ENCODE measurements at places on chromosomes 4 and X.

DNA sequence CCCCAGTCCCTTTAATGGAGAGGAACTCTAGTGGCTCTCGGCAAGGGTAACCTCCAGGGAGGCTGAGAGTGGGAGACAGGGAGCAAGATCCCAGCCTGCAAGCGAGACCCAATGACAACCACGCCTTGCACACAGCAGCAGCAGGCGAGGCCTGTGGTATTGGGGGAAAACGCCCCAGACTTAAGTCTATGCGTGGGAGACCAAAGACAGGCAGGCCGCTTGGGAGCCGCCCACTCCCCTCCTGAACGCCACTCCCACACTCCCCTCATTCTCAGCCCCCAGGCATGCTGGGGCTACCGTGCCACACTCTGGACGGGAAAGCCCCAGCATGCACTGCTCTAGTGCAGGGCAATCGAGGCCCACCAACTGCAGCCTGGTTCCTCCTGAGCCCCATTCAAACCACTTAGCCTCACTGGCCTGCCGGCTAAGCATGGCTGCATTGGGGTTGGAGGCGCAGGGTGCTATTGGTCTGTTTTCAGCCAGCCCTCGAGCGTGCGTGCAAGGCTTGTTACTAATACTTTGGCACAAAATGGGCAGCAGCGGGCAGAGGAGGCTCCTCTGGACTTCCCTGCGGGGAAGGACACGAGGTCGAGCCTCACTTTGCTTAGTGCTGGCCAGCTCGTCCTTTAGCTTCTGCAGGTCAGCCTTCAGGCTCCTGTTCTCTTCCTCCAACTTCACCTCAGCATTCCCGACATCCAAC, 14.8 kb downstream of the SLC6A8 start:
- no peak for DNase-seq

DNA sequence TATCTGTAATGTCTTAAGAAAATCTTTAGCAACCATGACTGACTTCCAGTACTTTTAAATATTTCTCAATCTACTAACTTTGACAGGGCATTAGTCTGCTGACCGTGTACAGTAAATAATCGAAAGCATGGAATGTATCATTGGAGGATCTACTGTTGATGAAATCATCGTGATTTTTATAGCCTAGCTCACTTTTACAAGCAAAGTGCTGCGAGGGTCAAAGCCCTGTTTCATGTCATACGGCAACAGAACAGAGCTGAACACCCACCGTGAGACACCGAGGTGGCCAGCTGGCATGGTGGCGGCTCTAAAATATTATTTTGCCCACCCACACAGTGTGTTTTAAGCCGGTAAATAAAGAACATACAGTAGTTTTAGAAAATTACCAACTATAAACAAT, 679.3 kb downstream of the FAT4 start:
- DNase-seq = no peak

GRCh38 chr4:94516999-94517398, 65.3 kb downstream of the PDLIM5 start:
- no peak for DNase-seq

DNA sequence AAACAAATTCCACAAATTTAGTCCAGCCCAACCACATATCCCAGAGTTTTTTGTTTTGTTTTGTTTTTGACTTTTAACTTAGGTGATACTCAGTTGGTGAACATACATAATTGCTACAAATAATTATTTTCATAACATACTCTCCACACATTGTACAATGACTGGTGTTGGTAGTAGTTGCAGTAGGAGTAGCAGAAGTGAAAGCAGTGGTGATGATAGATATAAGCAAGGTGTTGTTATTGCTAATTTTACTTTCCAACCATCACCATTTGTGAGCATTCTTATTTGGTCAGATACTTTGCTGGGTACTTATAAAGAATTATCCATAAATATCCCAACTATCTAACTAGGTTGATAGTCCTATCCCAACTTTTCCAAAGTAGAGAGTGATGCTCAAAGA, 47.3 kb downstream of the ARHGAP24 start:
- no peak for DNase-seq

GRCh38 chrX:68650491-68650890, 3.0 kb downstream of the STARD8 start:
- no peak for DNase-seq

GRCh38 chrX:103889216-103889615, 57.2 kb upstream of the RAB9B start:
- DNase-seq = no peak

DNA sequence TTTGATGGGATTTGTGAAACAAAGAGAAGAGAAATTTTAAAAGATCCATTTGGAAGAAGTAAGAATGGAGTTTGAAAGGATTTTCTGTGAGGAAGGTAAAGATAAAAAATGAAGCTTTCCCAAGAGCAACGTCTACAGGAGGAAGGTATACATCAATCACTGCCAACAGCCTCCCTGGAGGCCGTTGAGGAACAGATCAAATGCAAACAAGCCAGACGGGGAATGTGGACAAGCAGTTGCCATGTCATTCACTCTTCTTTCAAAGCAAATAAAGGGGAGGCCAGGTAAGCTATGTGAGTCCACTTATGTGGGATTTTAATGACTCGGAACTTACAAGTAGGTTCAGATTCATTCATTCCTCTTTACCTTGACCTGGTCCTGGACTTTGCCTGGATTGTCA, 1020.5 kb upstream of the AGA start:
- DNase-seq = no peak

GRCh38 chr4:72709475-72709874, 140.5 kb upstream of the ADAMTS3 start:
- DNase-seq = no peak

- DNase-seq = no peak
Observed at GRCh38 chrX:96683997-96684338, 674 bp upstream of the DIAPH2 start.

DNA sequence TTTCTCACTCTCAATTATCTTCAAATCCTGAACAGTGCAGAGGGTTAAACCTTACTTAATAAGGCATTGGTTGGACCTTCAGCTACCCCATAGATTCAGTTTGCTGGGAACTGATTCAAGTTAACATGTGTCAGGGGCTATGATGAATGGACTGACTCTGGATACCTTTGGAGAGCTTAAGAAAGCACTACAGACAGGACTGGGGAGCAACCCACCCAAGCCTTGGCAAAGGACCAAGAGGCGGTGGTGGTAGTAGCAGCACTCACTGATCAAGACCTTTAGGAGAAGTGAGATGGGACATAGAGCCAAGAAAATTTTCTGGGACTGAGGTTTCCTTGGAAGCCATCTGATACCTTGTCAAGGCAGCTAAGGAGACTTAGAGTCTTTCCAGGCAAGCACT, 43.0 kb upstream of the TAPT1 start:
- DNase-seq = no peak

- DNase-seq = no peak
Observed at GRCh38 chr4:47340914-47341313, 122.6 kb downstream of the COMMD8 start.

GRCh38 chr4:38347251-38347650, 316.7 kb upstream of the KLF3 start:
- DNase-seq = no peak

DNA sequence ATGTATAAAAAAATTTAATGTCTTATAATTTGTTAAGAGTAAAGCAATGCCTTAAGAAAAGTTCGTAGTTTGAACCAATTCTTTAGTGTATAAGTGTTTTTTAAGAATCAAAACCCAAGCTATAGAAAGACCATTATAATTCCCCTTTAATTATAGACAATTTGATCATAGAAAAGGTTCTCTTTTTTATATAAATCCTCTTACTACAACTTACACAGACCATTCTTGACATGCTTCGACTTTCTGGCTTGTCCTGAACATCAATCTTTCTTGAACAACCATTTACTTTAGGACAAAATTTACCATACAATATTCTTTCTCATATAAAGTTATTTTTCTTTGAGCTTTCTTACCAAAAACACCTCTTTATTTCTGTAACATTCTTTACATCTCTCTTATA, 330.5 kb upstream of the SPANXN1 start:
- DNase-seq = no peak

DNA sequence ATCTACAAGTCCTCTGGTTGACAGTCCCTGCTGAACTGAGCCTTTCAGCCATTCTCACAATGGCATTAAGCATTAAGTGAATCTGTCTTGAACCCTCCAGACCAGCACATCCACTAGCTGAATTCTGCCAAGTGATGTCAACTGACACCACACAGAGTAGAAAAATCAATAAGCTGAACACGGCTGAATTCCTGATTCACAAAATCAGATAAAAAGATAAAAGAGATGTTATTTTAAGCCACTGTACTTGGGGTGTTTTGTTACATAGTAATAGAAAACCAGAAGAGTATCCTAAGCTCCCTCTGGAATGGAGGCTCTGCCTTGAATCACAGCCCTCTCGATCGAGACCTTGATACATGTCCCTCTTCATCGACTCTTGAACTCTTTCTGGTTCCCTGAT, 336.5 kb downstream of the DMD start:
- DNase-seq = no peak

GRCh38 chr4:5206016-5206790, 154.9 kb downstream of the STK32B start:
- peak; percentile 6 for DNase-seq

DNA sequence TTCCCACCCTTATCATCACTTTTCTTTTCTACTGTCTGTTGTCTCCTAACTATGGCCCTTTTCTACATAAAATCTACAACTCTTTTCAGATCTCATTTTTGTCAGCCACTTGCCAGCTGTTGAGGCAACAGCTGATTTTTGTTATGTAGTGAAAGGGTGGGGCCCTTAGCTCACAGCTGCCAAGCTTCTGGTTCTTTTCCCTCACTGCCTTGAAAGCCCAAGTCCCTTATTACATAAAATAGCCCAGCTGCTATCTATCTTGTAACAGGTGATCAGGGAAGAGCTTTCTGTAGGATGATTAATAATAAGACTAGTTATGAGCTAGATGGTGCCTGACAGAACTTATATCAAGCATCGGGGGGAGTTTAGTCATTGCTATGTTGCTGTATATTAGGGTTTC, 45.9 kb downstream of the ADGRL3 start:
- DNase-seq = no peak

GRCh38 chr4:86775061-86775460, 74.1 kb downstream of the SLC10A6 start:
- peak; percentile 1 for DNase-seq

- DNase-seq = no peak
Observed at GRCh38 chrX:44040406-44040805, 67.2 kb upstream of the NDP start.

All from non-pigmented ciliary epithelial cell (primary cell).